IPS-NIHi11 (cell line): ENCODE measurements at places on chromosomes 4 and X.
A peak's percentile ranks its signal among the peaks of the same experiment; 100 is the strongest.

DNA sequence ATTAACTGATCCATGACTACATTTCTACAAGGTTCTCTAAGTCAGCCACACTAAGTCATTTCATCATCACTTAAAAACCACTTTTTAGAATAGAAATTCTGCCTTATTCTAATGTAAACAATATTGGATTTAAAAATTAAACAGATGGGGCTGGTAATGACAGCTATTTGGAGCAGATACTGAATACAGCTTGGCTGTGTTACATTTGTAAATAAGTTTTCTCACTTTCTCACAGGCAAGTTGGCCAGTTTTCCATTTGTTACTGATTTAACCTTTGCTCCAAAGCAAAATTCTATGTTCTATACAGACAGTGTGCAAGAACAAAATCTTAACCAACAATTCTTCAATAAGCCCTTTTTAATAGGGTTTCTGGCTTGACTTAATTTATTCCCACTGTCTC lies 370.7 kb downstream of the GRIA2 start:
- no peak for DNase-seq

- no peak for DNase-seq
These were observed 73.4 kb downstream of the MGST2 start for GRCh38 chr4:139738846-139739613.

- no peak for DNase-seq
These were observed 104.7 kb downstream of the MGST2 start for GRCh38 chr4:139770361-139770760.

DNA sequence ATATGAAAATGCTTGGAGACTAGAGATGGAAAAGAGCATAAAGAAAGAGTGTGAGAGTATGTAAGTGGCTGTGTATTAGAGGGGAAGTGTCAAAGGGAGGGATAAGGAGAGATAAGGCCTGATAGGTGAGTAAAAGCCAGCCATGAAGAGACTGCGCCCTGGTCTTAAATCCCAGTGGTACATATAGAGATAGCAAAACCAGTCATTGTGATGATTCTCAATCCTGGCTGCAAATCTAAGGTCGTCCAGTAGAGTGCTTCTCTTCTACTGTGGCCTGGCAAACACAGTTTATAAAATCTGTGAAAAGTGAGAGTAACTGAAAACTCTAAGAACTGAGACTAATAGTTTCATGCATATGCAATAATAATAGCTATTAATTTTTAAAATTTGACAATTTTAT lies 86.9 kb downstream of the MAB21L2 start:
- DNase-seq: no peak

GRCh38 chr4:16034010-16034748 lies 49.6 kb downstream of the PROM1 start:
- no peak for DNase-seq

DNA sequence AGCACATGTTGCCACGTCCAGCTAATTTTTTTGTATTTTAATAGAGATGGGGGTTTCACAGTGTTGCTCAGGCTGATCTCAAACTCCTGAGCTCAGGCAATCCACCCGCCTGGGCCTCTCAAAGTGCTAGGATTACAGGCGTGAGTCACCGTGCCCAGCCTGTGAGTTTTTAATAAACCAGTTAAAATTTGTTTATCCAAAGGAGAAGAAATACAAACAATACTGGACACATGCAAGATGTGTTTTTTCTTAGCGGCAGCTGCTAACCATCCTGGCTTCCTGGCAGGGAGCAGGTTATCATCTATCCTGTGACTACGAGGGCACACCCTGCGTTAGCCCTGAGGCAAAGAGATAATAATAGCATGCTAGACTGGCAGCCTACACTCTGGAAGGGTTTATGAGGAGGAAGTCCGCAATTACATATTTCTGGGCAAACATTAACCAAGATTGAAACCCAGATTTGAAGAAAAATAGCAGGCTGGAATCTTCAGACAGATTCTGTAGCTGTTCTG lies 191.4 kb downstream of the SPRY1 start:
- no peak for DNase-seq

- DNase-seq: no peak
These were observed 190.3 kb upstream of the TAPT1 start for GRCh38 chr4:16416601-16417000.

GRCh38 chrX:31228415-31228832 lies 156.6 kb upstream of the FTHL17 start:
- no peak for DNase-seq

DNA sequence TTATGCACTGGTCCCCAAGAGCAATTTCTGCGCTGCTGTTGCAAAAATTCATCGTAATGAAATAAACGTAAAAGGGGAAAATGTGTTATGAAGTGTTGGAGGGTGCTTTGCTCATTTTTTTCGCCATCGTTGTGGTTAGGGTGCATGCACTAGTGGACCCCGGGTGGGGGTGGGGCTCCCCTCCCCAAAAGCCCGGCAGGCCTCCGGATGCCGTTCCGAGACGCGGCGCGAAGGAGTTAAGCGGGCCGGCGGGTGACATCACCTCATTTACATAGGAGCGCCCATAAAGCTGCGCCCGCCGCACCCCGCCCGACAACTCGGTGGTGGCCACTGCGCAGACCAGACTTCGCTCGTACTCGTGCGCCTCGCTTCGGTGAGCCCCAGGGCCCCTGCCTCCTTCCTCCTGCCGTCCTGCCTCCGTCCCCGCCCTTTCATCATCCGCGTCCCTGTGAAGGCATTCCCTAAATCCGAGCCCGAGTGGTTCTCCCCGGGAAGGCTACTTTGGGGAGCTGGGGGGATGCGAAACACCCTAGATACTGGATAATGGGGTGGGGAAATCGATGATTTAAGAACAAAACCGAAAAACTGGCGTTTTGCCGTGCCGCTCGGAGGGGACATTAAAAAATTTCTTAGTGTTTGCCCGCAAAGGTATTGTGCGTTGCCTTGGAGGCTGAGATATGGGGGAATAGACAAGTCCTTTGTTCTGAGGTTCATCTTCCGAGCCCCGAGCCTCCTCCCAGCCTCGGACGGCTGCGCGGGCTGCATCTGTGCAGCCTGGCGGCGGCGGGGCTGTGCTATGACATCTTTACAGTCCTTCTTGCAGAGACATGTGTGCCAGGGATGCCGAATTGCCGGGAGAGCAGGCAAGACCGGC lies at the start of gene TMSB4X:
Gene TMSB4X (plus strand): TSS at position 315 of the 874 bp plus-strand sequence.
- peak; percentile 80 for DNase-seq

DNA sequence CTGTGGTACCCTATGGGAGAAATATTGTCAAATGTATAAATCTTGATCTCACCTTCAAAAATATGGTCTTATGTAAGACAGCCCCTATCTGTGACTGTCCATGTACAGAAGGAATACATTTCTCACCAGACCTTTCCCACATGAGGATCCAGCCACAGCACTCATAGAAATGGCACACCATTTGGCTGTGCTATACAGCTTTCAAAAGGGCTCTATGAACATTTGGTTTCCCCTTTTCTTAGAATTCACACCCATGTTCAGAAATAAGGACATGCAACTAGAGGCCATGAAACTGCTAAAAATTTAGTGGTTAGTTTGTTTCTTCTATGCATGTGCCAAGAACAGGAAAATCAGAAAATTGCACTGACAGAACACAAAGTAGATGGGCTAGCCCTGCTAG lies 62.7 kb downstream of the ANTXR2 start:
- DNase-seq: no peak

- DNase-seq: no peak
These were observed 132.1 kb downstream of the SPRY1 start for GRCh38 chr4:123528501-123529277.

- DNase-seq: peak; percentile 23
These were observed 142.1 kb upstream of the FTHL17 start for GRCh38 chrX:31213941-31214340.

DNA sequence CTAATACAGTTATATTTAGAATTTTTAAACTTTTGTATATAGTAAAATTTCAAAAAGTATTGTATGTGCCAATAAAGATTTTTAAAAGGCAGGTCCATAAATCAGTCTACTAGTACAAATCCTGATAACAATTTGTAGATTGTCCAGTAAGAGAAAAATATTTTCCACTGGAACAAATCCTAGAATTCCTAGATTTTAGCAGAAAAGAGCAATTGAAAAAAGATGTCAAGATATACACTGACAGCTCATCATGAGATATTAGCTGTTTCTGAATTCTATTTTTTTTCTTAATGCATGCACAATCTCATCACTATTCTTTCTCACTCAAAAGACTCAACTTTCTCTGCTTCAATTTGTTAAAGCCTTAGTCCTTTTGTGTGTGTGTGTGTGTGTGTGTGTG lies 289.2 kb upstream of the MAD2L1 start:
- DNase-seq: no peak

DNA sequence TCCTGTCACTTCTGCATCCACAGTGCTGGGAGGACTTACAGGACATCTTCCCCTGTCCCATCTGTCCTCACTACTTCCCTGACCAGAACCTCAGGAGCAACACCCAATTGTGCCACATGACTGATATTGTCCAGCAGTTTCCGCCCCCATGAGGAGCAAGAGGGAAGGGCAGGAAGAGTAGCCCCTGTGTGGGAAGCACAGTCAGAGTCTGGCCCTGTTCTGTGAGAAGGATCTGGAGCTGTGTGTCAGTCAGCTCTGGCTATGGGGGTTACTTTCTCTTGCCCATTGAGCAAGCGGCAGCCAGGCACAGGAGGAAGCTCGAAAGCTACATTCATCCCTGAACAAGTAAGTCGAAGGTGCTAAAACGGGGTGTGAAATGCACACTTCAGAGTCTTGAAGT lies 14.8 kb upstream of the TRIM60 start:
- DNase-seq: peak; percentile 43

DNA sequence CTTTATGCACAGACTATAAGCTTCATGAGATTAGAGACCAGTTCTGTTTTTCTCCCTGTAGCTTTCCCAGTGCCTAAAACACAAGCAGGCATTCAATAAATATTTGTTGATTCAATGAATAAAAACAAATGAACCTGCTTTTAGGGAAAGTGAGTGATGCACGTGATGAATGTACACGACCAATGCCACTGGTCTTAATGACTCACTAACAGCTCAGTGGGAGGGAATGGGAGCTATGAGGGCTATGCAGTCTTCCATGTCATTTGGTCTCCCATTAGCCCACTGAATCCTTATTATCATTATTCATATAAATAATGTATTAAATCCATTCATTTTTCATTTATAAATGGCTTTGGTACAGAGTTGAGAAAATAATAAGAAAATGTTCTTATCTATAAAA lies 247.4 kb downstream of the FBXO8 start:
- no peak for DNase-seq

DNA sequence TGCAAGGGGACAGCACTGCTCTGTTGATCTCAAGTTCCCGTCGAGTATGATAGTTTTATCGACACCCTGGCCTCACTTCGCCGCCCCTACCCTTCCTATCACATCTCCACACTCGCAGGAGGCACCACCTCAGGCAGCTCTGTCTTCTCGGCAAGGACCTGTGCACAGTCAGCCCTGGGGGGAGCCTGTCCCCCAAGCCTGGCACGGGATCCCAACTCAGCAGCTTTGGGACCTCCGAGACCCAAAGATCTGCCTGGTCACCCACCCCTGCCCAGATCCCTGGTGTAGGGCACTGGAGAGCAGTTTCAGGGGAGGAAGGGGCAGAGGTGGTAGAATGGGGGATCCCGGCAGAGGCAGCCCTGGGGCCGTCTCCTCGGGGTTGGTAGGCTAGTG lies 18.0 kb upstream of the UBA1 start:
- no peak for DNase-seq

DNA sequence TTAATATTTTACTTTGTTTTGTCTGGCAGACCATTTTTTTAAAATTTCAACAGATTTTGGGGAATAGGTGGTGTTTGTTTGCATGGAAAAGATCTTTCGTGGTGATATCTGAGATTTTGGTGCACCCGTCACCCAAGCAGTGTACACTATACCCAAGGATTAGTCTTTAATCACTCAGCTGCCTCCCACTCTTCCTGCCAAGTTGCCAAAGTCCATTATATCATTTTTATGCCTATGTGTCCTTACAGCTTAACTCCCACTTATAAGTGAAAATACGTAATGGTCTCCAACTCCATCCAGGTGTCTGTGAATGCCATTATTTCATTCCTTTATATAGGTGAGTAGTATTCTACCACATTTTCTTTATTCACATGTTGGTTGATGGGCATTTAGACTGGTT lies 281.7 kb upstream of the GK2 start:
- DNase-seq: no peak

DNA sequence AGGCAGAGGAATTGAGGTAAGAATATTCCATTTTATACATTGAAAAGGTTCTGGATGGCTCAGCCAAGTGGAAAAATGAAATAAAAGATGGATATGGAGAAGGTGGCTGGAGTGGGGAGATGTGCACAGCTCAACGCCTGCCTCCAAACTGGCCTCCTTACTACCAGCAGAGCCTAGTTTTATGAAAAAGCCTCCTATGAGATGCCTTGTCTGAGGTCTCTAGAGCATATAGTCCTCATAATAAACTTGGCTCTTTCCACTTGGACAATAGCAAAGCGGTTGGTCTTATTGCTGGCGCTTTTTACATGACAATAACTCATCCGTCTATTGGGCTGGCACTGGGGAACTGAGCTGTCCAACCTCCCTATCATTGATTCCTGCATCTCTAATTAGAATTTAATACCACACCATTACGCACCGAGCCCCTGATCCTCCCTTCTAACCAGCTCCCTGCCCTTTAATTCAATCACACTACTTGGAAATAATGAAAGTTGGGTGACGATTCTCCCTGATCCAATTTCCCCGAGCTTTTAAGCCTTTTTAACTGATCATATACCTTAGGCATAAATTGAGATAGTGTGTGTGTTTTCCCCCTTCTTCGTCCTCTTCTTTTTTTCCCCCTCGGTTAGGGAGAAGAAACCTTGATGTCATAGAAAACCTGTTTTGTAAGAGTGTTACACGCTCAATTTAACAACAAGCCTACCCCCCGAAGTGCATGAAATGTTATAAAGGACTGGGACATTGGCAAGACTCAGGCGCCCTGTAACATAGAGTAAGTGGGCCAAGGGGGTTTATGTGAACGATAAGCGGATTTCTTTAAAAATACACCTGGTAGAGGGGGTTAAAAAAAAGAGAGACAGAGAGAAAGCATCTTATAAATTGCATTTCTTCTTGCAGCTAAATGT lies at the start of gene PHOX2B:
Gene PHOX2B (minus strand): TSS at position 155 of the 905 bp plus-strand sequence. CDS start 115 bp downstream, at position 40.
- no peak for DNase-seq

DNA sequence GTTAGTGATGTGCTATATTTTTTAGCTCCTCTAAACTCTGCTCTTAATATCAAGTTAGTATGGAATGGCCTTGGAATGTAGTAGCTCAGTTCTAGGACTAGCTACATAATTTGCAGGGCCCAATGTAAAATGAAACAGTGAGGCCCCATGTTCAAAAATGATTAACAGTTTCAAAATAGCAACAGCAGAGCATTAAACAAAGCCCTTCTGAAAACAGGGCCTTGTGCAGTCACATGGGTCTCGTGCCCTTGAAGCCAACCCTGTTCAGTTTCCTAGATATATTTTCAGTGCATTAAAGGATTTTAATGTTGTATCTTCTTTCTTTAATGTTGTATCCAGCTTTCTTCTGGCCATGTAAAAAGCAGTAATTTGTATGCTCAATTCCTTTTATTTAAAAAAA lies 82.1 kb downstream of the TASL start:
- DNase-seq: no peak

DNA sequence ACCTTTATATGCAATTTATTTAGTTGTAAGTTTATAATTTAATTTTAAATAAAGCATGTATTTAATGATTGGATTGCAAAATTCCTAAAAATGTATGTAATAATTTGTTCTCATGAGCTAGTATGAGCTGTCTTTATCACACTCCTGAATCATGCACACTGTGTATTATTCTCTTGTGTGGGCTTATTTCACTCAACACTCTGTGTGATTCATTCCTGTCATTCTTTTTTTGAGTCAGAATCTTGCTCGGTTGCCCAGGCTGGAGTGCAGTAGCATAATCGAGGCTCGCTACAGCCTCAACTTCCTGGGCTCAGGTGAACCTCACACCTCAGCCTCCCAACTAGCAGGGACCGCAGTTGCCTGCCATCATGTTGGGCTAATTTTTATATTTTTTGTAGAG lies 123.1 kb upstream of the SLC34A2 start:
- no peak for DNase-seq

GRCh38 chr4:180809439-180809838 lies 1433.8 kb upstream of the TENM3 start:
- no peak for DNase-seq
